Stimulated activated CD4-positive, alpha-beta T cell treated with anti-CD3 and anti-CD28 coated beads, Interleukin-4, amount 100 ng/mL, for 48 hours (primary cell): ENCODE measurements at places on chromosomes 1 and 21.

- no peak for DNase-seq
Observed at GRCh38 chr1:181443231-181443853, 40.0 kb upstream of the CACNA1E start.

DNA sequence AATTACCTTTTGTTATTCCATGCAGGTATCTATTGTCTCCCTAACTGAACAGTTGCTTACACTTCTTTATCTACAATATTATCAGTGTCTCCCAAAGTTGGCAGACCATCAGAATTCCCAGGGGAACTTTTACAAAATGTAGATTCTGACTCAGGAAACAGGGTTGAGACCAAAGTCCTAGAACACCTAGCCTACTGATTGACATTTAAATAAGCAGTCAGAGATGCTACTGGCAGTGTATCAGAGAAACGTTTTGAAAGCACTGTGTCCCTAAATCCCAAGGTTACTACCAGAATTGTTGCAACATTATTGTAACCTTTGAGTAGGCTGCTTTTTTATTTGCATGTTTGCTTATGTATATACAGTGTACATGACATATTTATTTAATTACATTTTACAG lies 1.8 kb upstream of the F5 start:
- no peak for DNase-seq

GRCh38 chr21:35343046-35343819 lies 294.1 kb upstream of the RUNX1 start:
- peak; percentile 17 for DNase-seq

DNA sequence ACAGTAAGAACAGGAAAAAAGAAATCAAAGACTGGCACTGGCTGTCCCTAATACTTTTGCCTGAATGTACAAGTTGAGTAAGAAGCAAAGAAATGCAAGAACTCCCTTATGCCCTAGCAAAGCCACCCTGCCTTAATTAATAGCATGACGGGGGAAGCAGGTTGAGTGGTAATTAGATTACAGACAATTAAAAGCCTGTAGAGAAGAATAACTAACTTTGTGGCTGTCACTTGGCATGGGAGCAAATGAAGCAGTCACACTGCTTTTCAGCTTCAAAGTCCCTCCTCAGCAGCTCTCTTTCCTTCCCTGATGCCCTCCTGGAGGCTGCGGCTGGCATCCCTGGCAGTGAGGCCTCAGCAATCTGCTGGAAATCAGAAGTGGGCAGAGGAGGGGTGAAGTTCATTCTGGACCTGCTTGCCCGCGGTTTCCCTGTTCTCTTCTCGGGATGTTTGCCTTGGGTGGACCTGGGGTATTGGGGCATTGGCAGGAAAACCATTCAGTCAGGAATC lies 3.4 kb downstream of the OPTC start:
- DNase-seq = no peak

- no peak for DNase-seq
Observed at GRCh38 chr1:62390071-62390470, 46.8 kb upstream of the USP1 start.

- DNase-seq = no peak
Observed at GRCh38 chr1:75641325-75641724, 30.4 kb upstream of the SLC44A5 start.

DNA sequence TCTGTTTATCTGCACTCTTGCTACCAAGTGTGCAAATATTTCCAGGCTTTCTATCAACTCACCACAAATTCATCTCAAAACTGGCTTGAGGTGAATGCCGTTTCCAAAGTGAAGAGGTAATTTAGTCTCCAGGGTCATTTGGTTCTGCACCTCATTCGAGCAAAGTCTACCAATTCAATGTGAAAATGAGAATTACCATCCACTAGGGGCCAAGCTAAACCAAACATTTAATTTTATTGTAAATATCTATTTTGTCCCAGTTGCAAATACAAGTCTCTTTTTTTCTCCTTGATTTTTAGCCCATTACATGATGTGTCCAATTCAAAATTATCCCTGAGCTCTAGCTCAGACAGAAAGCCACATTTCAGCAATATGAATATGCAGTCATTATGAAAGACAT lies 152.3 kb upstream of the PTBP2 start:
- DNase-seq = no peak

- DNase-seq = no peak
Observed at GRCh38 chr1:95230256-95230655, 3.8 kb upstream of the RWDD3 start.
